ENCODE measurements at places on chromosomes 6 and 20.

- no peak for DNase-seq
Observed at GRCh38 chr20:24493181-24493580, 23.8 kb downstream of the SYNDIG1 start.

DNA sequence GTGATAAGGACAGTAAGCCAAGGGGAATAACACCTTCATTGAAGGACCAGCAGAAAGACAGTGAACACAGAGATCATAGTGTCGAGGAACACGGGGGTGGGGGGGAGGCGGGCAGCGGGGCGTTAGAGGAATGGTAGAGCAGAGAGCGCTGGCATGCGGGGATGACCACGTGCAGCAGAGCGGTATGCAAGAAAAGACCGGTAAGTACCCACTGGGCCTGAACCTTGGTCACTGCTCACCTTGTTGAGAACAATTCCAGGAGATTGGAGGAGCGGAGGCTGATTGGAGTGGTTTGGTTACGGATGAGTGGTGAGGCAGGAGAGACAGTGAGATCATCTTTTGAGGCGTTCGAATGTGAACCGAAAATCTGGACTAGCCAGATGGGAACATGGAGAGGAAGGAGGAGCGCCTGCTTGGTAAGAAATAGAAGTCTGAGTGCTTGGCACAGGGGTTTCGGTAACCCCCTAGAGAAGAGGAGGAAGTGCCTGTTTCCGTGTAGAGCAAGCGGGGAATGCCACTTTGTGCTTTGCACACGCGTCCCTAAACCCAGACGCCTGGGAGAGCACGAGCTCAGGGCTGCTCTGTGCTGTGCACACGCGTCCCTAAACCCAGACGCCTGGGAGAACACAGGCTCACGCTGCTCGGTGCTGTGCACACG lies 70.0 kb downstream of the FAM120B start:
- DNase-seq: no peak

- DNase-seq: peak; percentile 84
Observed at GRCh38 chr6:24910961-24911725, 24.6 kb downstream of the RIPOR2 start.

DNA sequence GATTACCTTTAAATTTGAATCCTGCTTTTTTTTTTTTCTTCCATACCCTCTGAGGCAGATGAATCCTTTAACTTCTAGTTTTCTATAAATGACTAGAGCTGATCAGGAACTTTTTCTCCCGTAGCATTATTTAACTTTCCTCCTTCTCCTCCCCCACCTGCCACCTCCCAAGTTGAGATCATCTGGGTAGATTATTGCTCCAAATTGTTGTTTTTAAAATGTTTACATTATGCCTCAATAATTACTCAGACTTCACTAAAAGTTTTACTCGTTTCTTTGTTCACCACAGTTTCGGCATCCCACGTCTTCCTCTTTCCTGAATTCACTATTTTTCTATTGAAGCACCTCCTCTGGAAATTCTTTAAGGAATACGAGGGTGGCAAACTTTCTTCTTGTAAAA lies 16.6 kb upstream of the SCUBE3 start:
- no peak for DNase-seq

GRCh38 chr6:13038741-13039190 lies 289.6 kb downstream of the TBC1D7 start:
- DNase-seq: no peak

DNA sequence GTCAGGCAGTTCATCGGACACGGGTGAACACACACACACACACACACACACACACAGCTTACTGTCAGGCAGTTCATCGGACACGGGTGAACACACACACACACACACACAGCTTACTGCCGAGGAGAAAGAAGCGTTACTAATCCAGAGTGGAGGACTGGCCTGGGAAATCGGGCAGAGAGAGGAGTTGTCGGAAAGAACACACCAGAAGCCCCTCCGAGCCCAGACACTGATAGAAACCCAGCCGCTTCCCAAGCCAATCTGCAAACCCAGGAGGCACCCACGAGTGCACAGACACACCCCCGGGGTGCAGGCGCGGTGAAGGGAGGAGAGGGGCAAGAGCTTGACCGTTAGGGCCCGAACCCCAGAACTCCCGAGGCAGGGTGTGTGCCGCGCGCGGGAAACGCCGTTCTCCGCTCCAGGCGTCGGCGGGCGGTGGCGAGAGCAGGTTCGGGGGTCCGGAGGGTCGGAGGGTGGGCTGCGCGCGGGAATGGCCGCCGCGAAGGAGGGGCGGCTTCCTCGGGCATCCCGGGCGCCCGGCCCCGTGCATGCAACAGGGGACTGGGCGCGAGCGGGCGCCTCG lies 636 bp downstream of the ELOVL2 start:
- no peak for DNase-seq

DNA sequence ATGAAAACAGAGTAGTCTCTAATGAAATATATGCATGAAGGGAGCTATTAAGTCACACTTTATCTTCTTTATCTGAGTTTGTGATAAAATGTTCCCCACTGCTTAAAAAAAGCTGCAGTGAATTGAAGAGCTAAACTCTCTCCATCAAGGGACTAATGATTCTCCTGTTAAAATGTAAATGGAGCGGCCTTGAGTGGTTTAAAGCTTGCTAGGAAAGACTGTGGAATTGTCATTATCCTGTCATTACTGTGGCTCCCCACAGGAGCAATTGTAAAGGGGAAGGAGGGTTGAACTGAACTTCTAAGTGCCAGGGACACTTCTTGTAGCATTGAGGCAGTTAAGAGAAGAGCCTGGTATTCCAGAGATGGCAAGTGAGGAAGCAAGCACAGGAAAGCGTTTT lies 17.3 kb upstream of the CNR1 start:
- DNase-seq: no peak

GRCh38 chr6:138007014-138007472 lies 100.2 kb downstream of the PERP start:
- no peak for DNase-seq

- DNase-seq: no peak
Observed at GRCh38 chr20:53872561-53873229, 197.7 kb downstream of the BCAS1 start.

GRCh38 chr6:85675030-85675819 lies 32.5 kb upstream of the SYNCRIP start:
- DNase-seq: no peak

DNA sequence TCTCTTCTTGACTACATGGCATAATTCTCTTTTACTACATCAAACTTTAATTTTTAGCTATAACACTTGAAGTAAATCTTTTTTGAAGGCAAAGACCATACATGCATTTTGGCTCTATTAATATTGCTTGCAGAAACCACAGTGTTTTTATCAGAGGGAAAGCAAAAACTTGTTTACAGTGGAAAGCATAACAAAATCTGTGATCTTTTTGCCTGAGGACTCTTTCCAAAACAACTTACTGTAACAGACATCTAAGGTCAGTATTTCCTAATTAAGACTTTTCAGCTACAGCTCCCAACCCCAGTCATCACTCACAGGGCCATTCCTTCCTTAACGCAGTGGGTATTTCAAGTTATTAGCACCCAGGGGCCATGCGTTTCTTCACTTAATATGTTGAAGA lies 274.7 kb downstream of the CDKAL1 start:
- no peak for DNase-seq

DNA sequence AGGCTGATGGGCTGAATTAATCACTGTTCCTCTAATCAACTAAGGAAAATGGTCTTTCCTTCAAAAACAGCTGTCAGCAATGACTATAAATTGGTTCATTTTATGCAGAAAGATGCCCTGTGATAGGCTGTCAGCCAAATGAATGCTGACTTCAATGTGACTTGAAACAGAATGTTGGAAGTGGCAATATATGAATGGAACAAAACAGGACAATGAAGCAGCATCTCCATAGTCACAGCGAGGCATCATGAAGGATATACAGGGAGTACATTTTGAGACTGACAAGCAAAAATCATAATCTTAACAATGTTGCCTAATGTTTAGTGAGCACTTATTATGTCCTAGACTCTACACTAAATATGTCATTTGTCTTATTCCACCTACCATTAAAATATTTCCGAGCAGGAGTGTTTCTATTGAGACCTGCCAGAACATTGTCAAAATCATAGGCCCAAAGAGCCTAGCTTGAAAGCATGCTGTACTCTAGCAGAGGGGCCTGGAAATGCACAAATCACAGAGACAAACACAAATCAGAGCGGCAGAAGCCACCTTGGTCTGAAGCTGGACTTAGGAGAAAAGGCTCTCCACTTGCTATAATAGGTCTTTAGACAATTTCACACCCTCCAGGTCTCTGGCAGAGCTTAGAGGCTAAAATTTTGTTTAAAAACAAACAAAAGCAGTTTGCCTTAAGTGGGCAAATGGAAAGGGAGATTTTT lies 63.3 kb downstream of the FAM50B start:
- DNase-seq: no peak

GRCh38 chr6:167996424-167997199 lies 859 bp upstream of the KIF25 start:
- DNase-seq: peak; percentile 54

DNA sequence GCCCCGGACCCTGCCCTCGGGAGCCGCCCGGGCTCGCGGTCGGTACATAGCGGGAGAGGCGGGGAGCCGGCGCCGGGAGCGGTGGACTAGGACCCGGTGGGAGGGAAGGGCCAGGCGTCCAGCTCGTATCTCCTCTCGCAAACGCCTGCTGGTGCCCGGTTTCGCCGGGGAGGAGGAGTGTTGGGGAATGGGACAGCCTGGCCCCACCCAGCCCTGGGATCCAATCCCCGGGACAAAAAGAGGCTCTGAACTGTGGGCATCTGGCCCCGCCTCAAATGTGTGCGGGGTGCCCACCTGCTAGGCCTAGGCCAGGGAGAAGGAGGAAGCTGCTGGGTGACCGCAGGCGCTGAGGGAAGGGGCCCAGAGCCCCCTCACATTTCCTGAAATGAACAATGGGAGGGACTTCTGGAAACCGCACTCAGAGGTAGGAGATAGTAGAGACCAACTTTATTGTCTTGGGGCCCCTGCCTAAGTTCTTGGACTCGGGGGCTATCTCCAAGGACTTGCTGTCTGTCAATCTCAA lies at the start of gene KCNK17:
KCNK17 (minus strand) TSS at position 147 of the 523 bp plus-strand sequence; CDS start at position 48, 99 bp downstream.
- DNase-seq: no peak

DNA sequence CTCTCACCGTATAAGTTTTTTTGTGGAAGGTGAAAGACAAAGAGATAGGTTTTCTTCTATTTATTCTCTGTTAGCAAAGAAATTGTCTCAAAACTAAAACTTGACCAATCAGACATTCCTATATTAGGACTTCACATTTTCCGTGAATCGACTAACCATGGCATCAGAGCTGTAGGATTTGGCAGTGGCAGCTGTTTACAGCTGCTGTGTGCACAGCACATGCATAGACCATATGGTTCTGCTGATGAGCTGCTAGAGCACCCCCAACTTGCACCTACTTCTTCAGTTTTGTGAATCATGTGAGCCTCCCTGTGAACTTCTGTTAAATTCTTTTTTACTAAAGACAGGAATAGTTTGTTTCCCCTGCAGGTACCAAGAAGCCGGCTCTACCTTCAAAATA lies 157.9 kb downstream of the RFX6 start:
- no peak for DNase-seq

DNA sequence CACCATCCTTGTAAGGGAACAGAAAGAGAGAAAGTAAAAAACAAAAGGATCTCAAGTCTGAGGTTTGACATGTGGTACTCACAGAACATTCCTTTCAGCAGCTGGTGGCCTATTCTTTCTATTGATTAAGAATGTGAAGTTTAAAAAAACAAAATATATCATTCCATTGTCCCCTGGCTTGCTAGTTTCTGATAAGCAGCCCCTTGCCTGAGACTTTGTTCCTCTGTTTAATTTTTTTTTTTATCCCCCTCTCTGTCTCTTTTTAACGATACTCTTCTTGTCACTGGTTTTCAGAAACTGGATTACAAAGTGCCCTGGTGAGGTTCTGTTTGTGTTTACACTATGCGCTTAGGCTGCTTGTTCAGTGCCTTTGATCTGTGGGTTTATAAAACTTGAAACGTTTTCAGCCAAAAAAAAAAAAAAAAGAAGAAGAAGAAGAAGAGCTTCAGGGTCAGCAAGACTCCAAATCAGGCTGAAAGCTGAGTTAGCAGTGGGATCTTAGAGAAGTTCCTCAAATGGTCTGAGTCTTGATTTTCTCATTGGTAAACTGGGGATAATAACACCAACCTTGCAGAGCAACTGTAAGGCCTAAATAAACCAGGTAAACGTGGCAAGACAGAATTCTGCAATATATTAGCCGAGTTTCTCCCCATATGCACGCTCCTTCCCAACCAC lies 45.1 kb upstream of the SLC22A23 start:
- no peak for DNase-seq

GRCh38 chr6:104638841-104639290 lies 220.9 kb downstream of the HACE1 start:
- no peak for DNase-seq

- DNase-seq: no peak
Observed at GRCh38 chr20:41095110-41095969, 42.0 kb upstream of the PLCG1 start.
